ENCODE measurements at places on chromosomes 2 and 18.

DNA sequence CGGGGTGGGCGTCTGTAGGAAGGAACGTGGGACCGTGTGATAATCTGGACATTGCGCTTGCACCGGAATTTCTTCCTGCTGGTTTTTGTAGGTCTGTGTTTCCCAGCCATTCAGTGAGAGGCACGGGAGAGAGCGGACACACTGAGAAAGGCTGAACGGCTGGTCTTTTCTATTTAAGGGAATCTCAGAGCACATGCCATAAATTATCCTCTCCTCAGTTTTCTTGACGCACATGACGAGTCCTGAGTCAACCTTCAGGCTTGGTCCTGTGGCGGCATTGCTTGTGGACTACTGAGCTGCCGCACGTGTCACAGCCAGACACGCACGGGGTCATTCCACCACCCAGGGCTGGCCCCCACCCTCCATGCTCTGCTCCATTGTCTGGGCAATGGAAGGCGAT, 519.3 kb upstream of the ID2 start:
- DNase-seq, result no peak

DNA sequence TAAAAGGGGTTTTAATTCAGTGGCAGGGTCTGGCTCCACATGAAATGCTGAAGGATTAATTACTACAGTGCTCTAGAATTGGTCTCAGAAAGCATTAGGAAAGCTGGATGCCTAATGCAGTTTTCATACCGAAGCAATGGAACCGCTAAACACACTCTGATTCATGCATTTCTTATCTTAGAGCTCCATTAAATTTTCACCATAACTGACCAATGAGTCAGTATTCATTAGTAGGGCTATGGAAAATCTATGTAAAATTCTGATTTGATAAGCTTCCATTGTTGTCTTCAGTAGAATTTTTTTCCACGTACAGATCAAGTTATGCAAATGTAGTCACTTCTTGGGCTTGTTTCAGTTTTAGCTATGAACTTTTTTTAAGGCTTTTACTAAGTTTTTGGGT, 359.9 kb downstream of the ARHGAP15 start:
- DNase-seq, result peak; percentile 65

DNA sequence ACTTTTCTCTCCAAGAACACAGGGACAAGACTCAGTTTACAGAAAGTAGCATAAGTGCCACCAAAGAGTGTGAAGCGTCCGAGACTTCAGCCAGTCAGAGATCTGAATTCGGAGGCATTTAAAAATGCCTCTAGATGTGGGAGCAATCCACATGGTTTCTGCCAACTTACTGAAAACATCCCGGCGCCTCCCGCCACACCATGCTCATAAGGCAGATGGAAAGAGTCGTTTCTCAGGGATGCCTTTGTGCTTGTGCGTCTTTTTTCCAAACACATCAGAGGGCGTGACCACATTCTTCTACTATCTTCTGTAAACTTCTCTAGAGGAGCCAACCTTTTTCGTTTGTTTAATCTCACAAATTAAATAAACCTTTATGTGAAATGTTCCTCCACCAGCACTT, 88.7 kb downstream of the NRP2 start:
- DNase-seq, result no peak

- no peak for DNase-seq
Observed at GRCh38 chr2:143300536-143300935, 171.3 kb downstream of the ARHGAP15 start.

GRCh38 chr2:19687017-19687659, 214.6 kb downstream of the TTC32 start:
- DNase-seq, result no peak

DNA sequence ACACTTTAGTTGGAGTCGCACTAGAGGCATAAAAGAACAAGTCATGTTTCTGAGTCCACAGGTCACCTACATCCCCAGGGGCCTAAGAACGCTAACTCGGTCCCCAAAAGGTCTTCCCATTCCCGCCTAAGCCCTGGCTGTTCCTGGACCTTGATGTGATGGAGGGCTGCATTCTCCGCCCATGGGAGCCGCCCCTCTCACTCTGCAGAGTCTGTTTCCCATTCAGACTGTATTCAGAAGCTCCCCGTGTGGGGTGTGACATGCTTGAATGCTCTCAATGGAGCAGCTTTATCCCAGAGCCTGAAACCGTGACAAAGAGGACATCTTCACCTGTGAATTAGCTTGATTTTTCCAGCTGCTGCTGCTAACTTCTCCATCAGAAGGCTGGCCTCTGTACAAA, 319.0 kb upstream of the KLHL29 start:
- no peak for DNase-seq

GRCh38 chr2:47554311-47554905, 151.5 kb downstream of the MSH2 start:
- DNase-seq, result no peak

GRCh38 chr2:144230448-144231085, 289.4 kb downstream of the ZEB2 start:
- DNase-seq, result peak; percentile 16

GRCh38 chr2:207012461-207012860, 73.1 kb downstream of the CPO start:
- DNase-seq, result peak; percentile 19

DNA sequence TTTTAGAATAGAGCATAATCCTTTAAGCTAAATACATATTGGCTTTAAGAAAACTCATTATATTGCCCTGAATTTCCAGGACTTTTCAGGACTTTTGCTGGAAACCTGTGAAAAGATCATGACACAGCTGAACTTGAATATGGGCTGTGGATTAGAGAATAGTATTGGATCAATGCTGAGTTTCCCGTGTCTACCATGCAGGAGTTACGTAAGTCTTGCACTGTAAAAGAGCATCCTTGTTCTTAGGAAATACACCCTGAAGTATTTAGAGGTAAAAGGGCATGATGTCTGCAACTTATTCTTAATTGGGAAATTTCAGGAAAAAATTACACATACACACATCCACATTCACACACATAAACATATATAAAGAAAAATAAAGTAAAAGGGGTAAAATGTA, 82.1 kb downstream of the ZFP36L2 start:
- DNase-seq, result no peak

- no peak for DNase-seq
Observed at GRCh38 chr18:809985-810642, 1.9 kb downstream of the YES1 start.

DNA sequence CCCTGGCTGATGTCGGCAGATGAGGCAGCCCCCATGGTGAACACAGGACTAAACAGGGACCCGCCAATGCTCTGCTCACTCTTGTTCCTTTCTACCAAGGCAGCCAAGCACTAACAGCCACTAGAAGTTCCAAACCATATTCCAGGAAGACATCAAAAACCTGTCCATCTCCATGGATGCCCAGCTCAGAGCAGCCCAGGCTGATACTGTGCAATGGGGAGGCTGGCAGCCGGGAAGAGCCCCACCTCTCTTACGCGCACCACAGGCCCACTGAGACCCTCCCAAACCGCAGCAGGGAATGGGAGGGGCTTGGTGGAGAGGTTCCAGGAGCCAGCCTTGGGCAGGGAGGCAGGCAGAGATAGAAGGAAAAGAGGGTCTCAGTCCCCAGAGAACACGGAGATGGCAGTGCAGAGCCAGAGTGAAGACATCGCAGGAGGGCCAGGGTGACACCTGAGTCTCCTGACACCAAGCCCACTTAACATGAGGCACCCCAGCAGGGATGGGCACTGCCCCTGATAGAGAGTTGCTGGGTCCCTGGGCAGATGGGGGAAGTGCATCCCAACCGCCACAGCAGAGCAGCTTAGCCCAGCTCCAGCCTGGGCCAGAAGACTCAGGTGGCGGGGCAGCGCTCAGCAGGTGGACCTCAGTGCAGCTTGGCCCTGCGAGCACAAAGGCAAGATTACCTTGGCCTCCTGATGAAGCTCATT, 3.4 kb downstream of the HS6ST1 start:
- no peak for DNase-seq

DNA sequence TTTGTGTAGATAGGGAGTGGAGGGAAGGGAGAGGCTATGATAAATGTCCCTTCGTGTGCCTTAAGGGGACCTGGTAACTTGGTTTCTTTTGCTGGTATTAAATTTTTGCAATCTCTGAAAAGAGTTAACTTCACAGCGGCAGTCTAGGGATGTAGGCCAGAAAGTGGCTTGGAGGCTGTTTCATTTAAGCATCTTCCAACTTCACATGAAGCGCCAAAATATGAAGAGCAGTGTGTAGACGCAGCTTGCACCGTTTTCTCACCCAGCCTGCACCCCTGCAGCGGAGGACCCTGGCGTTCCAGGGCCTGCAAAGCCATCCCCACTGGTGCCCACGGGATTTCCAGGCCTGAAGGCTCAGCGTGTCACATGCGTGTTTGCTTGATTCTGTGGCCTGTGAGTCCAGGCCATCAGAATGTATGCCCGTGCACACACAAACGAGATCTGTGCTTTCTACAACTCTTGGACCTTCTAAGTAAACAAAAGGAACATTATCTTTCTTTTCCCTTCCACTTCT, 87.2 kb upstream of the EPB41L3 start:
- no peak for DNase-seq

Data from GM03348 (cell line).